ENCODE measurements at places on chromosomes 7 and 10.

DNA sequence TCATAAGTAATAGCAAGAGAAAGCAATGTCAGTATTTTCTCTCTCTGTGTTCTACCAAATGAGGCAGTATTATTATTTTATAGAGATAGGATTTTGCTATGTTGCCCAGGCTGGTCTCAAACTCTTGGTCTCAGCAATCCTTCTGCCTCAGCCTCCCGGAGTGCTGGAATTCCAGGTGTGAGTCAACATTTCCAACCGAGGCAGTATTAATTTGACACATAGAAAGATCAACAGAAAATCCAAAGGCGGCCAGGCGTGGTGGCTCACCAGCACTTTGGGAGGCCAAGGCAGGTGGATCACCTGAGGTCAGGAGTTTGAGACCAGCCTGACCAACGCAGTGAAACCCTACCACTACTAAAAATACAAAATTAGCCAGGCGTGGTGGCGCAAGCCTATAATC lies 71.8 kb downstream of the SMURF1 start:
- no peak for DNase-seq

- DNase-seq: no peak
Measured at GRCh38 chr10:103549349-103549685, 55.8 kb downstream of the NEURL1 start.

DNA sequence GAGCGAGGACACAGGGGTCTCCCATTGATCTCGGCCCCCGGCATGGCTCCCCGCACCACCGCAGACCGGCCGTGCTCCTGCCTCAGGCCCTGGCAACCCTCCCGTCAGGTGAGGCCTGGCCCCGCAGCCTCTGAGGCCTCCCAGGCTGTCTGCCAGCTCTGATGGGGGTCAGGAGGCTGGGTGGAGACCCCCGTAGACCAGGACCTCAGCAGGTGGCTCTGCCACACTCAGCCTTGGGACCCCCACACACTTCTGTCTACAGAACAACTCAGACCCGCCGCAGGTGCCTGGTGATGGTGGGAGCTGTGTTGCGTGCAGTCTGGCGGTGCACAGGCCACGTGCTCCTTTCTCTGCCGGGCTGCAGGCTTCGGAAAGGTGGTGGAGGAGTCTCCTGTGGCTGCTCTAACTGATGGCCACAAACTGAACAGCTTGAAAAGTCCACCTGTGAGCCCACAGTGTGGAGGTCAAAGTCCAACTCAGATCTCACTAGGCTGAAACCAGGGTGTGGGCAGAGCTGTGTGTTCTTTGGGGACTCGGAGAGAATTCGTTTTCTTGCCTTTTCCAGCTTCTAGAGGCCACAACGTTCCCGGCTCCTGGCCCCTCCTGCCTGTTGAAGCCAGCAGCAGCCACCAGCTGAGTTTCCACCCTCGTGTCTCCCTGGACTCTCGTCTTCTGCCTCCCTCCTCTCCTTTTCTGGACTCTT lies 62.5 kb downstream of the PWWP2B start:
- no peak for DNase-seq

DNA sequence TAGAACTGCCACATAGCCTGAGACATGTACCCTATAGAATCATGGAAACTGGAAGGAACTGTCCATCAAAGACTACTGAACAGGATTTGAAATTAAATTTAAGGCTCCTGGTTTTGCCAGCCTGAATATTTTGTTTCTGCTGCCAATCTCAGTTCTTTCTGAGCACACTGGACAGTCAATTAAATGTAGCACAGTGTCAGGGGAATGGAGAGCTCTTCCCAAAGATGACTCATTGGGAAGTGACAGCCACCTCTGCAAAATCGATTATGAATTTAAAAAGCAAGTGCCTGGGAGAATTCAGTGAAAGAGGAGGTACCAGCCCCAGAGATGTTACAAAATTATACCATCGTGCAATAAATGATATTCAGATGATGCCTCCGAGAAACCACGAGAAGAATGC lies 47.8 kb downstream of the CPXM2 start:
- no peak for DNase-seq

DNA sequence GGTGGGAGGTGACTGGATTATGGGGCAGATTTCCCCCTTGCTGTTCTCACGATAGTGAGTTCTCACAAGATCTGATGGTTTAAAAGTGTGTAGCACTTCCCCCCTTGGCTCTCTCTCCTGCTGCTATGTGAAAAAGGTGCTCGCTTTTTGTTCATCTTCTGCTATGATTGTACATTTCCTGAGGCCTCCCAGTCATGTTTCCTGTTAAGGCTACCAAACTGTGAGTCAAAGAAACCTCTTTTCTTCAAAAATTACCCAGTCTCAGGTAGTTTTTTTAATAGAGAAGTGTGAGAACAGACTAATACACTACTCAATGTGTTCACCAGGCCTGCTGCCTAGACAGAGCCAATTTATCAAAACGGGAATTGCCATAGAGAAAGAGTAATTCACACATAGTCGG lies 49.7 kb downstream of the SDHAF3 start:
- no peak for DNase-seq

DNA sequence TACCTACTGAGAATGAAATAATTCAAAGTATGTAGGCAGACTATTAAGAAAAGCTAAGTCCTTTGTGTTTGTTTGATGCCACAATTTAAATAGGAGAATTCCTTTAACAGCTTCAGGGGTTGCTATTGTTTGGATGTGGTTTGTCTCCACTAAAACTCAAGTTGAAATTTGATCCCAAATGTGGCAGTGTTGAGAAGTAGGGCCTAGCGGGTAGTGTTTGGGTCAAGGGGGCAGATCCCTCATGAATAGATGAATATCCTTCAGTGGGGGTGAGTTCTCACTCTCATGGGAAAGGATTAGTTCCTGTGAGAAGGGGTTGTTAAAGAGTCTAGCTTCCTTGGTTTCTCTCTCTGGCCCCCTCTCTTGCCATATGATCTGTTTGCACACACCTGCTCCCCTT lies 97.0 kb downstream of the HGF start:
- DNase-seq: no peak

DNA sequence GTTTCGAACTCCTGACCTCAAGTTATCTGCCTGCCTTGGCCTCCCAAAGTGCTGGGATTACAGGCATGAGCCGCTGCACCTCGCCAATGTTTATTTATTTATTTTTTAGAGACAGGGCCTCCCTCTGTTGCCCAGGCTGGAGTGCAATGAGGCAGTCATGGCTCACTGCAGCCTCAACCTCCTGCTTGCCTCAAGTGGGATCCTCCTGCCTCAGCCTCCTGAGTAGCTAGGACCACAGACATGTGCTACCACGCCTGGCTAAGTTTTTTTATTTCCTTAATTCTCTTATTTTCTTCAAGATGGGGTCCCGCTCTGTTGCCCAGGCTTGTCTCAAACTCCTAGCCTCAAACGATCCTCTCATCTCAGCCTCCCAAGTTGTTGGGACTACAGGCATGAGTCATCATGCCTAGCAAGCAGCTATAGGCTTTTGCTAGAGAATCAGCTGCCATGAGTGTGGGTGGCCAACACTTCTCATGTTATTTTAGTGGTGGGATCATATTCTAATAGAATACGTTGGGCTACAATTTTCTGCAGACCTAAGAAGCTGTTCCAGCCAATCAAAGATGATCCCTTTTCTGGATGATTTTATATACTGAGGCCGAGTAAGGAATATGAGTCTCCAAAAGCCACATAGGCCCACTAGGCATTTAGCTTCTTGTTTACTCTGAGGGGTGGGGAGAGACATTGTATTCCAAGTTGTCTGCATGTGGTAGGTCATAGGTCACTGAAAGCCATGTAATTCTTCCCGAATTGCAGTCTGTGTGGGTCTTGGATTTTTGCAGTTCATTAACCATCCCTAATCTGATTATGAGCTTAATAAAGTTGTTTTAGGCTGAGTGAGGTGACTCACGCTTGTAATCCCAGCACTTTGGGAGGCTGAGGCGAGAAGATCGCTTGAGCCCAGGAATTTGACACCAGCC lies 7.6 kb upstream of the TMEM248 start:
- no peak for DNase-seq

GRCh38 chr7:34850681-34851080 lies 186.6 kb downstream of the DPY19L1 start:
- no peak for DNase-seq

DNA sequence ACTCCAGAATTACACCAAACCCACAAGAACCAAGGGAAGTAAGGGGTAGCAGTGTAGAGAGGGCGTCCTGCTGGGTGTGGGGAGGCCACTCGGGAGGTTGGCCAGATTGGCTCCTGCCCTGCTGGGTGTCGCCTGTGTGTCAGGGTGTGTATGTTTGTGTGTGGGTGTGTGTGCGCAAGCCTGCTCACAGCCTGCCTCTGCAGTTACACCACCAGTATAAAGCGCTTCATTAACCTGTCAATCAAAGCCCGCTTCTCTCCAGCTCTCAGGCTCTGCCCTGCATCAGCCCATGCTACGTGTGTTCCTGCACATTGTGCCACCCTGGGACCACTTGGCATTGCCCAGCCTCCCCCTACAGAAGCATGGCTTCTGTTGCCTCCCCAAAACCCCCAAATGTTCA lies 83.3 kb upstream of the PAX2 start:
- no peak for DNase-seq

GRCh38 chr10:119445311-119445934 lies 97.1 kb downstream of the RGS10 start:
- no peak for DNase-seq

GRCh38 chr10:27801171-27801785 lies 55.7 kb upstream of the MKX start:
- no peak for DNase-seq

GRCh38 chr7:8111282-8111960 lies 142.8 kb downstream of the GLCCI1 start:
- no peak for DNase-seq

GRCh38 chr7:150848111-150848510 lies 4.2 kb upstream of the AOC1 start:
- DNase-seq: no peak

GRCh38 chr10:47141349-47141748 lies 158.6 kb upstream of the GDF10 start:
- DNase-seq: no peak

DNA sequence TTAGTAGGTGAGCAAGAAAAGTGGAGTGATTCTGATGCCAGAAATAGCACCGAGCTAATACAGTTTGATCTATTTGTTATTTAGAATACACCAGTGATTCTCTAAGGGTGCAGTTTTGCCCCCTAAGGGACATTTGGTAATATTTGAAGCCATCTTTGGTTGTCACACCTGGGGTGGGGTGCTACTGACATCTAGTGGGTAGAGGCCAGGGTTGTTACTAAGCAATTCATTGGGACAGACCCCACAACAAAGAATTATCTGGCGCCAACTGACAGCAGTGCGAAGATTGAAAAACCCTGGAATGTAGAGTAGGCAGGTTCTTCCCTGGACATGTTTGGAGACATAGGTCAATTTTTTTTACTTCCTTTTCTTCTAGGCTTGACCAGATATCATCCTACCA lies 14.6 kb downstream of the PALS2 start:
- DNase-seq: no peak

GRCh38 chr7:117269417-117269816 lies 53.4 kb downstream of the WNT2 start:
- DNase-seq: peak; percentile 93

GRCh38 chr7:116426428-116427156 lies 72.9 kb upstream of the CAV2 start:
- DNase-seq: peak; percentile 77

- no peak for DNase-seq
Measured at GRCh38 chr7:16026253-16027020, 340.0 kb upstream of the MEOX2 start.

GRCh38 chr7:133904776-133905175 lies 222.4 kb upstream of the LRGUK start:
- DNase-seq: no peak

DNA sequence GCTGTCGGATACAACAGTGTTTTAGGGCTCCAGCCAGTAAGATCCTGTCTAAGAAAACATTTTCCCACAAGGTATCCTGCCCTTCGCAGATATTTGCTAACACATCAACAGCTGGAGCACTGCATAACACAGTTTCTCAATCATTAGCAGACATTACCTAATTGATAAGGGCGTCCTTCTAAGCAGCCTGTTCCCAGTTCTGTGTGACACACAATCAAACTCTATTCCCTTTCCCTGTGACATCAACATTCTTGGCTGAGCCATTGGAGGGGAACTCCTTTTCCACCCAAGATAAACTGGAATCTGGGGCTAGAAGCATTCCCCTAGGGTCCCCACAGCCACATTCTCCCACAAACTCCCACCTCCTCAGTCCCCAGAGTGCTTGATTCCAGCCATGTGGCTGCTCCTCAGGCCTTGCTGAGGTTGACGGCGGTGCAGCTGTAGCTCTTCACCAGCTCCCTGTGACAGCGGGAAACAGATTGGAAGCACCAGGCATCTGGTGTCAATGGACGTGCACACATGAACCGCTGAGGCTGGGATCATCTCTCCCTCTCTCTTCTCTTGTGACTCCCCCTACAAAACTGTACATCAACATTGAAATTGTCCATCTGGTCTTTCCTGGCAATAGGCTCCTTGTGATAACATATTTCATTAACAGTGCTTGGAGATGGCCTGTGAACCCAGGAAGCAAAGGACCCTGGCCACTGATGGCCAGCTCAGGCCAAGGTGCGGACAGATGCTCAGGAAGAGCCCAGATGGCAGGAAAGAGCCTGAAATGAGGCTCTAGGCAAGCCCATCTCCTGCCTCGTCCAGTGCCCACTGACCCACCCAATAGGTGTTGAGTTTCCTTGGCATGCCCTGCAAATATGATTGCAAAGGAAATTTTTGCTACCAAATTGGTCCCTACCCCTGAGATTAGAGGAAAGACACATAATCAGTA lies 131.1 kb upstream of the TBX20 start:
- no peak for DNase-seq

GRCh38 chr10:68176797-68177196 lies 55.1 kb downstream of the ATOH7 start:
- no peak for DNase-seq

DNA sequence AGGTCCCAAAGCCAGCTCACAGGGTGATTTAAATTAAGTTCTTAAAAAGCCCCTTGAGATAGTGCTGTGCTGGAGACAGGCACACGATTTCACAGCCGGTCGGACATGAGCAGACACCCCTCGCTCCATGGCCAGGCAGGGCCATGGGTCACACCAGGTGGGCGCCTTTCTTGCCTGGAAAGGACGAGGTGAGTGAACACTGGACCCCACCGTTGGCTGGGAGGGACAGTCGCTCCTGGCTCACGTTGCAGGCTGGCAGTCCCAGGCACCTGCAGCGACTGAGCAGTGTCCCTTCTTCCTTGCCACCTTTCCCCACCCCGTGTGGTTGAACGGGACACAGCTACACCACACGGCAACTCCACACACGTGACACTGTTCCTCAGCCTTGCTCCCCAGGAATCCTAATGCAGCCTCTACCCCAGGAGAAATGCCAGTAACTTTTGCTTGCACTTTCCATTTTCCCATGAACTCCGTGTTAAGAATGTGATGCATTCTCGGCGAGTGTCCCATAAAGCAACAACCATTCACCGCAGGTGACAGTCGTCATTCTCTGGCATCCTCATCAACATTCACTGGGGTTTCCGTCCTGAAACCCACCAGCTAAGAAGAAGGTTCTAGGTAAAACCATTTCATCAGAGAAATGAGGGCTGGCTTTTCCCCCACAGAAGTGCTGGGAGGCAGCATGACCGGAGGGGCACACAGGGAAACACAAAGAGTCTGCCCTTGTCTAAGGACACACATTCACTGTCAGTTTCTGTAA lies 217.4 kb downstream of the ZMYND11 start:
- no peak for DNase-seq

- DNase-seq: no peak
Measured at GRCh38 chr10:88033793-88034192, 170.4 kb downstream of the PTEN start.

- no peak for DNase-seq
Measured at GRCh38 chr10:101839416-101840063, 4.1 kb downstream of the KCNIP2 start.

GRCh38 chr10:96283351-96283750 lies 12.0 kb upstream of the BLNK start:
- DNase-seq: no peak

GRCh38 chr10:13511409-13511808 lies 17.4 kb downstream of the BEND7 start:
- no peak for DNase-seq

All from GM04503 (cell line).